ENCODE measurements at places on chromosomes 13 and 19.

DNA sequence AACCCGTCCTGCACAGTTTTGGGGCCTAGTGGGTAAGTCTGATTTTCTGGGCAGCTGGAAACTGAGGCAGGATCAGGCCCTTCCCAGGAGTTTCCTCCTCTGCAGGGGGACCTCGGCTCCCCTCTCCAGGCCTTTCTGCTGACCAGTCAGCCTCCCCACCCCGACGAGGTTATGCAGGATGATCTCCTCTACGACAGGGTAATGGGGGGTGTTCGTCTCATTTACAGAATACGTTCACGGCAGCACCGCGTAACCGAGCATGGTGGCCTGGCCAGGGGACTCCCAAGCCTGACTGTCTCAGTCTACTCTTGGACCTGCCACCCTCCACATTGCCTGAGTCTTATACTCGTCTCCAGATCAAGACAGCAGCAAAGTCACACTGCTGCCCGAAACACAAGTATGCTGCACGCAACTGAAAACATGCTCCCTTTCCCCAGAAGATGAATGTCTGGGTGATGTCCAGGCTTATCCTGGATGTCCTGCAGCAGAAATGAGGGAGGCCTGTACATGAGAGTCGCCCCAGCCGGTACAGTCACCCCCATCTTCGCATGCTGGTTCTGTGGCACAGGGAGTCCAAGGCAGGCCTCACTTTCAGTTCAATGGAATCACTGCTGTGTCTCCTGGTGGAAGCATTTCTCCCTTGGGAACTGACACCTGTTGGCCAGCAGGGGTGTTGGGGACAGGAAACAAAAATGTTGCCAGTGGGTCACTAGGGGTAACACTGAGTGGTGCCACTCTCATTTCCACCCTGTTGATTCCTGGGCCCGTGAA lies 120.8 kb downstream of the SOX1 start:
- no peak for DNase-seq

GRCh38 chr13:29162638-29163235 lies 342.6 kb downstream of the MTUS2 start:
- DNase-seq = no peak

DNA sequence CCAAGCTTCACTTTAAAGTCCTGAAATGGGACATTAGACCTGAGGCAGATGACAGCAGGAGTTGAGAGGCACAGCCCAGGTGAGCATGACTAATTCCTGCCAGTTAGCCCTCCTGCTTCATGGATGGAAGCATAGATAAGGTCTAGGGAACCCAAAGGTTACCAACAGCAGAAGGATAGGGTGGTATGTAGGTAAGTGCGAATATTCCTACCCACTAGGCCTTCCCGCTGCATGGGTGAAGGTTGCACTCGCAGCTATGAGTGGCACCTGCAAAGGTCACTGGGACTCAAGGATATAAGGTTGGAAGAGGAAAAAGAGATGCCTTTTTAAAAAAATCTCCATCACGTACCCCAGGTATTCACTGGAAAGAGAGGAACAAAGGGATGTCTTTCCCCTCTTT lies 12.2 kb upstream of the MLLT1 start:
- DNase-seq = no peak

- no peak for DNase-seq
Observed at GRCh38 chr19:8161135-8161646, 11.8 kb upstream of the FBN3 start.

GRCh38 chr19:7815325-7815724 lies 14.7 kb upstream of the EVI5L start:
- DNase-seq = no peak

- no peak for DNase-seq
Observed at GRCh38 chr19:622666-623065, 10.7 kb downstream of the POLRMT start.

DNA sequence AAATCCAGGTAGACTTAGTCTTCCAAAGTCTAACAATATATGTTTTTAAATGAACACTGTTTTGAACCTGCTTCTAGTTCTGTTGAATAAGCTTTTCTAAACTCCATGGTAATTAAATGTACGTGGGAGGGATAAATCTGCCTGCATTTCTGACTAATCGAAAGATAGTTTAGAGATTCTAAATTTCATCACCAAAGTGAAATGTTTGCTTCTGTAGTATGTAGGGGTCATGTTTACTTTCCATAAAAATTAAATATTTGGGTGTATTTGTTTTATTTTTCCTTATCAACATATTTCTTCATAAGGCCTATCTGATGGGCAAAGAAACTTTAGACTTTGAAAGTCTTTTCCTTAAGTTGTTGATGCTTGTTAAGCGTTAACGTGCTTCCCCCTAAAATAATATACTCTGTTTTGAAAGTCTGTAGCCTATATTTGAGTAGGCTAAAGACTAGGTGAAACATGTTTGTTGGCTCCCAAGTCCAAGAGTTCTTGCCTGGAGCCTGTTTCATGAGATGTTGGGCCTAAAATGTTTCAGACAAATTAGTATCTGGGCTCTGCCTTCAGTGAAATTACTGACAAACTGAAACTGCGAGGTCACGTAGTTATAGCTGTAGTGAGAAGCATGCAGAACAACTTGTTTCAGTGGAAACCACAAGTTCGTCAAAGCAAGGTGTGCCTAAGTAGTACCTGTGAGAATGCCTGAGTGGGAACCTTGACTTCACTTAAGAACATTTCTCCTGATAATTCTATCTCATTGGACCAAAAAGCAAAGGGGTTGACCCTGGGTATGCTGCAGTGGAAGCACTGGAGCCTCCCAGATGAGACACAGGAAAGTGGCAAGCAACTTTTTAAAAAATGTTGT lies 126.2 kb downstream of the LMO7 start:
- peak; percentile 48 for DNase-seq

DNA sequence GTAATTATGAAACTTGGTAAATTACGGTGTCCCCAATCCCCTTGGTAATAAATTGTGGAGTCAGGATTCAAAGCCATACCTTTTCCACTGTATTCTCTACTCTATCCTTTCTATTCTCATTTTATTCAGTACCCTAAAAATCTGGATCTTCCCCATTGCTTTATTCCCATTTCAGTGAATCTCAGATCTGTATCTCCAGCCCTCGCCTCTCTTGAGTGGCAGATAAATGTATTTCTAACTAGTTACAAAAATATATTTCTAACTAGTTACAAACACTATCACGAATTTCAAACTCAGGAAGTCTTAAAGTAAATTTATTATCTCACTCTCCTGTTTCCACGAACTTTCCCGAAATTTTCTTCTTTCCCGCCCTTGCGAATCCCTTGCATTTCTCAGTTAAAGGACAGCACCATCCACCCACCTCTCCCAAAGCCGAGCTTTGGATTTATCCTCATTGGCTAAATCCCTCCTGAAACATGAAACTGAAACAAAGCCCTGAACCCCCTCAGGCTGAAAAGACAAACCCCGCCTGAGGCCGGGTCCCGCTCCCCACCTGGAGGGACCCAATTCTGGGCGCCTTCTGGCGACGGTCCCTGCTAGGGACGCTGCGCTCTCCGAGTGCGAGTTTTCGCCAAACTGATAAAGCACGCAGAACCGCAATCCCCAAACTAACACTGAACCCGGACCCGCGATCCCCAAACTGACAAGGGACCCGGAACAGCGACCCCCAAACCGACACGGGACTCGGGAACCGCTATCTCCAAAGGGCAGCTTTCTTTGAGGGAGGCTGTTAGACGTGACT lies 164.3 kb upstream of the PABPC3 start:
- DNase-seq = no peak

DNA sequence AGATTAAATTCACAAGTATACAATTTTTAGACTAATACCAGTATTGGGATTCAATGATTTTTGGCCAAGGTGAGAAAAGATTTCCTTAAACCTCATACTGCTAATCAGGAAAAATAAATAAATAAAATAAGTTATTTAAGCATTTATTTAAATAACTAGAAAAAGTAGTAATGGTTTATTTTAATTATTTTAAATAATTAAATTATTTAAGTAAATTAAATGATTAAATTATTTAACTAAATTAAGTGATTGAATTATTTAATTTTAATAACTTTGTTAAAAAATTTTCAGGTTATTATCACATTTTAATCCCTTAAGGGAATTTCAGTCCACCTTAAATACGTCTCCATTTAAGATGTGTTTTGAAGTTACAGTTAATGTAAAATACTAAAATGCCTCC lies 1831.5 kb upstream of the MIR17HG start:
- no peak for DNase-seq

GRCh38 chr19:47005873-47006272 lies 13.8 kb upstream of the NPAS1 start:
- DNase-seq = no peak

DNA sequence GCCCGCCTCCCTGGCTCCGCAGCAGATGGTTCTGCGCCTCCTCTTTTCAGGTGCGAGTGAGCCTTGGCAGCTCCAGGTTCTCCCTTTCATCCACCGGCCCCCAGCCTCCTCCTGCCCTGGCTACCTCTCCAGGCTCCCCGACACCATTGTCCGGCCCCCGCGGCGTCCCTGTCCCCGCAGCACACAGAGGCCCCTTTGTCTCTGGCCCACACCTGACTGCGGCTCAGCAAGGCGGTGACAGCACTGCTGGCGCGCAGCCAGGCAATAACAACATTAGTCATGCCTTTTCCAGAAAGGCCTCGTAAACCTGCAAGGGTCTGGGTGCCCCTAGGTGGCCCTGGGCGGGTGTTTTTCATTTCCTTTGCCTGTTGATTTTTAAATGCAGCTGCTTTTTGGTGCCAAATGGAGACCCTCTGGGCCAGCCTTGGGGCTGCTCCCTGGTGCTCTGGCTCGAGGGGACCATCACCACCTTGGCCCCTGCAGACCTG lies 73.2 kb upstream of the MEDAG start:
- peak; percentile 32 for DNase-seq

DNA sequence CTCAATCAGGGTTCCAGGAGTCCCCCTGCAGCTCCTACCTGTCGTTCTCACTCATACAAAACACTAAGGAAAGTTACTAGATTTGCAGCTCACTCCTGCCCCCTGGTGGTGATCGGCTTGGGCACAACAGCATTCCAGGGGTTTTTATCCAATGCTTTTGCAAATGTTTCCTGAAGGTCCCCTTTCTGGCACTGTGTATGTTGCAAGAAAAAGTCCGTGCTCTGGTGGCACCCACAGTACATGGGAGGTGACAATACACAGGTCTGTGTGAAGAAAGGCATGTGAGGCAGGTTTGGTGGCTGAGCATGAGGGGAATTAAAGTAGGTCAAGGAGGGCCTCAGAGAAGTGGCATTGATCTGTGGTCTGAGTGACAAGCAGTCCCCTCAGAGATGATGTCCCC lies 8.6 kb upstream of the TYK2 start:
- DNase-seq = peak; percentile 89

DNA sequence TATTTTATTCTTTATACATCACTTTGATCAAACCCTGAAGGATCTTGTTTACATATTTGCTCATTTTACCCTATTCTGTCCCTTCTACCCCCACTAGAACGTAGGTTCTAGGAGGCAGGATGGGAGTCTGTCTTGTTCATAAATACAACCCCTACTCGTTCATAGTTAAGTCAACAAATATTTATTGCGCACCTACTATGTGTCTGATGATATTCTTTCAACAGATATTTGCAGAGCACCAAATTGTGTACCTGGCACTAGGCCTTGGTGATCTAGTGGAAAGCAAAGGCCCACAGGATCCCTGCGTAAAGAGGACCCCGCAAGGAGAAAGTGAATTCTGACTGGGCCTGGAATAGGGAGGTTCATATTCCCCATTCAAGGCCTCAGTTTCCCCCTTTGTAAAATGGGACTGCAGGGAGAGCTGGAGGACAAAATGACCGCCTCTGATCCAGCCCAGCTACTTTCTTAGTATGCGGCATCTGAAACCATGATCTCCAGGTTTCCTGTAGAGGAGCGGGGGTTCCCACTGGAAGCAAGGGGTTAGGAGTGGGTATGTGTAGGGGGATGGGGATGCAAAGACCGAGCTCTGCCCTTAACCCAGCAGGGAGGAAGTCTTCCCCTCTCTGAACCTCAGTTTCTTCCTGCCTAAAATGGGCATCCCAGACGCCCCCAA lies 534 bp upstream of the GEMIN7 start:
- DNase-seq = no peak

DNA sequence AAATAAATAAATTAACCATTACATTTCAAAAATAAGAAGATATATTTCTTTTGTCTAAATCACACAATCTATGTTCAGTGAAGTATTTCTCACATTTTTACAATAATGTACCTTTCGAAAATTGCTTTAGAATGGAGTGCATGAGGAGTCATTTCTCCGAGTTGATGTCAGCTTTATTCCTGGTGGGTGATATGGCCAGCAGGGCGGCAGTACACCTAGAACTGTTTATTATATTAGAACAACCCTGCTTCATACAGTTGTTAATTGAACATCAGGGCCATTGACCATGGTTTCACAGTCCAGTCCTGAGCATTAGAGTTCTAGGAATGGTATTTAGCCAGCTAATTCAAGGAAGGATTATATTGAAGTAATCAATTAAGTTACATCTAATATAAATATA lies 696.3 kb upstream of the SLC10A2 start:
- no peak for DNase-seq

GRCh38 chr13:73158851-73159250 lies 100.0 kb downstream of the KLF5 start:
- no peak for DNase-seq

- no peak for DNase-seq
Observed at GRCh38 chr19:44142059-44142433, 692 bp downstream of the ZNF234 start.

DNA sequence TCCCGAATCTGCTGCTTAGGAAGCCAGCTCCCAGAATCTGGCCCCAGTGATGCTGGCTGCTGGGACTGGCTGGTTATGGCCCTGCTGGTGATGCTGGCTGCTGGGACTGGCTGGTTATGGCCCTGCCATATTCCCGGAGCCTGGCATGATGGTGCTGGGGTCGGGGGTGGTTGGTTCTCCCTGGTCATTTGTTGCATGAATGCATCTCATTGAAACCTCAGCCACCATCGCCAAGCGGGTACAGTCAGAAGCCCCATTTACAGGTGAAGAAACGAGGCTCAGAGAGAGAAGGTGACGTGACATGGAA lies 2.1 kb downstream of the PGLYRP1 start:
- DNase-seq = no peak

DNA sequence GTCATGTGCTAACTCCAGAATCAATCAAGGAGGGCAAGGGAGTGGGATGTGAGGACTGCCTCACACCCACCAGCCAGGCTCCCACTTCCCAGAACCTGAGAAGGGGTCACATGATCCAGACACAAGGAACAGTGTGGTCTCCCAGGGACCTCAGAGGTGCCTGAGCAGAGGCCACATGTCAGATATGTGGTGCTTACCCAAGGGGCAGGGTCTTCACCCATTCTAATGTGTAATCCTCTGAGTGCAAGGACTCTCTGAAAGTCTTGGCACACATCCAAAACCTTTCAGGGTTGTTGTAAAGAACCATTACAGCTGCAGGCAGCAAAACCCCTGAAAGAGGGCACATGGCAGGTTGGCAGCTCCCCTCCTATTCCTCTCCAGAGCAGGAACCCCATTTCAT lies 656.6 kb downstream of the UQCRFS1 start:
- DNase-seq = no peak

- DNase-seq = peak; percentile 56
Observed at GRCh38 chr19:7658219-7658686, 10.6 kb upstream of the RETN start.

- no peak for DNase-seq
Observed at GRCh38 chr13:79585033-79585432, 104.1 kb downstream of the NDFIP2 start.

GRCh38 chr13:92137520-92137919 lies 739.1 kb downstream of the GPC5 start:
- DNase-seq = no peak
